Activated B cell treated with CpG ODN at 0.5 μM for 24 hours (primary cell): ENCODE measurements at places on chromosomes 1 and 21. TPM values are rescaled to one million over a fixed set of nuclear protein-coding genes. Genes with fewer than 3 reads are reported as not detected.

Gene SPRR2F
- total RNA-seq: not detected in 2 replicates

GRCh38 chr1:224745924-224746323 lies 129.8 kb downstream of the CNIH3 start:
- no peak overlapping the region for H3K27ac ChIP-seq
- H3K27me3 ChIP-seq: no peaks in the 10 kb centered on the region
- DNase-seq: no peak
- no peaks in the 10 kb centered on the region for H3K36me3 ChIP-seq
- H3K4me1 ChIP-seq: no peaks in the 10 kb centered on the region

- peaks cover 21% of the 10 kb centered on the region for H3K4me1 ChIP-seq
- no peak overlapping the region for H3K4me3 ChIP-seq
- H3K27ac ChIP-seq: no peak overlapping the region
- H3K36me3 ChIP-seq: no peaks in the 10 kb centered on the region
- no peak for DNase-seq
Measured at GRCh38 chr1:229094476-229095311, 176.2 kb upstream of the RAB4A start.

GRCh38 chr1:147635342-147635741 lies 35.0 kb downstream of the ACP6 start:
- no peak overlapping the region for H3K4me3 ChIP-seq
- no peaks in the 10 kb centered on the region for H3K36me3 ChIP-seq
- H3K27ac ChIP-seq: no peak overlapping the region

DNA sequence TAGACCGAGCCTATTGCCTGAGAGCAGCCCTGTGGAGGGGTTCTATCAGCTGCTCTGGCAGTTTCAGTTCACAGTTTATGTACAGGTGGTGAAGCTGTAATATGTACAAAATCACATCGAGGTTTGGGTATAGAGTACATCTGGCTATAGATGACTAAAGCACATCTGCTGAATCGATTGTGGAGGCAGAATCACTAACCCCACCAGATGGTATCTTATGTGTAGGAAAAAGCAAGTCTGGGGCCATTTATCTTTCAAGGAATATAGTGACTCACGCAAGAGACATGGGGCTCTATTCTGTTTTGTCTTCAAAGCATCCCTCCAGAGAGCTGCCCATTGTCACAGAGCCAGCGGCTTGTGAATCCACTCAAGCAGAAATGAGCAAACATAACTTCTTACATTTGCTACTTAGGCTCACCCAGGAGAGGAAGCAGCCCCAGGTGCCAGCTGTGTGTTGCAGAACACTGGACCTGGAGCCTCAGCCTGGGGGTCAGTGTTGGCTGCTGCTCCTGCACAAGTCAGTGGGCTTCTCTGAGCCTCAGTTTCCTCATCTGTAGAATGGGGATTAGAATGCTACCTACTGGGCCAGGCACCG lies 21.3 kb downstream of the MIIP start:
- DNase-seq: no peak
- no peaks in the 10 kb centered on the region for H3K27me3 ChIP-seq
- H3K36me3 ChIP-seq: no peaks in the 10 kb centered on the region
- H3K4me3 ChIP-seq: peak overlapping the region; percentile 73
- peaks cover 48% of the 10 kb centered on the region for H3K4me1 ChIP-seq

DNA sequence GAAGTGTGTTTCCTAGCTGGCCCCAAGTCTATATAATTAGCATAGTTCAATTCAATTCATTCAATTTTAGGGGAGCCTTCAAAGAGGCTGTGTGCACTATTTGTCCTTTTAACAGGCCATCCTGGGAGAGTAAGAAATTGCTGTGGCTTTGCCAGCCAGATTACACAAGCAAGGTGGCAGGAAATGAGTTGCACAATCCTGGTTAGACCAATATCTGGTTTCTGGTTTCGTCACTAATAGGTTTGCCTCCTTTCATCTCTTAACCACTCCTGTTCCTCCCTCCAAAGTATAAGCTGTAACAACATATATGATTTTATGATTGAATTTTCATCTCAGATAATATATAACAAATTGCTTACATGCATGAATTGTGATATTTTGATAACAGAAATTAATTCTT lies 84.1 kb upstream of the NEGR1 start:
- no peak overlapping the region for H3K27ac ChIP-seq
- no peak for DNase-seq
- no peaks in the 10 kb centered on the region for H3K27me3 ChIP-seq
- no peak overlapping the region for H3K4me3 ChIP-seq
- no peaks in the 10 kb centered on the region for H3K4me1 ChIP-seq
- no peaks in the 10 kb centered on the region for H3K36me3 ChIP-seq

DNA sequence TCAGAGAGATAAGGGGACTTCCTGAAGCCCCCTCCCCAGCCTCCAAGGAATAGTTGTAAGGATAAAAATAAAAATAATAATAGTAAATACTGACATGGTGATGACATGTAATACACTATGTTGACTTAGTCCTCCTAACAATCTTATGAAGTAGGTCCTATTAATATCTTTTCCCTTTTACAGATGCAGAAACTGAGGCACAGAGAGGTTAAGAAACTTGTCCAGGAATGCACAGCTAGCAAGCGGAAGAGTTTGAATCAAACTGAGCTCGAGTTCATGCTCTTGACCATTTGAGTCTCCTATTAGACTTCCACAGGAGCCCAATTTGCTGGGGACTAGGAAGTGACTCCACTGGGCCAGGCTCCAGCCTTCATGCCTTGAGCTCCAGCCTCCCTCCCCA lies 194.8 kb downstream of the GRIK3 start:
- H3K4me3 ChIP-seq: no peak overlapping the region
- no peak for DNase-seq
- no peaks in the 10 kb centered on the region for H3K36me3 ChIP-seq

Gene ZMYM4
- total RNA-seq: 42.4 and 46.4 TPM in 2 replicates

GRCh38 chr1:27391511-27392095 lies 819 bp upstream of the GPR3 start:
- DNase-seq: no peak
- peaks cover 18% of the 10 kb centered on the region for H3K4me1 ChIP-seq
- peak overlapping the region; percentile 82 for H3K4me3 ChIP-seq

Gene CFAP45
- total RNA-seq: 1.2 and 1.8 TPM in 2 replicates

Gene SPATA46
- not detected in 2 replicates for total RNA-seq

- H3K27me3 ChIP-seq: peaks cover 3% of the 10 kb centered on the region
- H3K27ac ChIP-seq: no peak overlapping the region
- no peak overlapping the region for H3K4me3 ChIP-seq
- no peak for DNase-seq
- H3K36me3 ChIP-seq: no peaks in the 10 kb centered on the region
Measured at GRCh38 chr1:61426885-61427284, 298.1 kb downstream of the TM2D1 start.

Gene ITPKB
- total RNA-seq: 88.5 and 97.3 TPM in 2 replicates

DNA sequence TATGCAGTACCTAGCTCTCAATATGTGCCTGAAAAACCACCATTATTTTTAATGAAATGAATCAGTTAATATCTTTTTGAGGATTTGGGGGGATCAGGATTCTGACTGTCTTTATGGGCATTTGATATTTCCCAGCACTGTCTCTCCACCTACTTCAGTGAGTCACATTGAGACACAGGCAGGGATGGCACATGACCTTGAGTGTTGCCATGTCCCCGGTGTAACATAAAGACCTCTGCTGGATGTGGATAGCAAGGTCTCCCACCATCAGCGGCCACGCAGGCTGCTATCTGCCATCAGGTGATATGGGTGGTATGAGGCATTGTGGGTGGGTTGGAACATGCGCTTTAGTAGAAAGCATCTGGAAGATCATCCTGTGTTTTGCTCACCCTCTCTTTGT lies 103.2 kb downstream of the RGL1 start:
- no peak overlapping the region for H3K4me3 ChIP-seq
- no peaks in the 10 kb centered on the region for H3K27me3 ChIP-seq
- H3K27ac ChIP-seq: no peak overlapping the region
- H3K36me3 ChIP-seq: no peaks in the 10 kb centered on the region

- H3K4me1 ChIP-seq: peaks cover 4% of the 10 kb centered on the region
- H3K4me3 ChIP-seq: no peak overlapping the region
- H3K27me3 ChIP-seq: peaks cover 13% of the 10 kb centered on the region
- no peak for DNase-seq
Measured at GRCh38 chr1:169900571-169900970, 6.9 kb upstream of the SCYL3 start.

DNA sequence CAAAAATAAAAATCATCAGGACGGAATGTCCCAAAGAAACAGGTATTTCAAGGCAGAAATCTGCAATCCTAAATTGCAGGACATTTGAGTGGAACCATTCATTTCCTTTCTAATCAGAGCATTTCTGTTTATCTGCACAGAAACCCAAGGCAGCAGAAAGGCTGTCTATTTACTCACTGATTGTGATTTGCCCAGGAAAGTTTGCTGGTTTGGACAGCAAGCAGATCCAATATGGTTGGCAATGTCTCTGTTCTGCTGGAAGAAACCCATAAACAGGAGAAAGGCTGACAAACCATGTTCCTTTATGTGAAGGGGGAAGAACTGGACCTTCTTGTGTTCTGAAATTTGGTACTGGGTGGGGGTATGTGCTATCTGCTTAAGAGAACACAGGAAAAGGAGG lies 120.1 kb downstream of the CLIC6 start:
- no peak overlapping the region for H3K27ac ChIP-seq
- DNase-seq: no peak
- no peaks in the 10 kb centered on the region for H3K27me3 ChIP-seq
- H3K4me1 ChIP-seq: no peaks in the 10 kb centered on the region
- H3K4me3 ChIP-seq: no peak overlapping the region

Gene SH2D2A
- 1.7 and 2.3 TPM in 2 replicates for total RNA-seq

GRCh38 chr1:228416217-228416933 lies at the start of gene TRIM17:
TSS of gene TRIM17 (minus strand) at chr1:228416861. CDS start at chr1:228415072, 1,789 bp downstream.
- no peak within 1 kb of the TSS for H3K27ac ChIP-seq
- H3K4me3 ChIP-seq: no peak within 1 kb of the TSS
- no peaks in the 10 kb centered on the region for H3K36me3 ChIP-seq
- peaks cover 20% of the 10 kb centered on the region for H3K4me1 ChIP-seq
- H3K27me3 ChIP-seq: peaks cover 38% of the 10 kb centered on the region
- no peak for DNase-seq

Gene FLVCR1
- 12.7 and 16.4 TPM in 2 replicates for total RNA-seq

GRCh38 chr1:94255476-94255875 lies 18.1 kb upstream of the ARHGAP29 start:
- DNase-seq: no peak
- no peaks in the 10 kb centered on the region for H3K36me3 ChIP-seq
- H3K4me1 ChIP-seq: peaks cover under 1% of the 10 kb centered on the region
- no peak overlapping the region for H3K27ac ChIP-seq
- peaks cover 17% of the 10 kb centered on the region for H3K27me3 ChIP-seq
- no peak overlapping the region for H3K4me3 ChIP-seq

Gene SYTL1
- 76.0 and 81.9 TPM in 2 replicates for total RNA-seq

GRCh38 chr1:181135815-181136737 lies 47.6 kb downstream of the IER5 start:
- peaks cover 94% of the 10 kb centered on the region for H3K4me1 ChIP-seq
- H3K27ac ChIP-seq: peak overlapping the region; percentile 99
- peak overlapping the region; percentile 84 for H3K4me3 ChIP-seq

Gene TRIM58
- total RNA-seq: 0.39 and 0.49 TPM in 2 replicates

Gene MMEL1
- total RNA-seq: not detected in 2 replicates

DNA sequence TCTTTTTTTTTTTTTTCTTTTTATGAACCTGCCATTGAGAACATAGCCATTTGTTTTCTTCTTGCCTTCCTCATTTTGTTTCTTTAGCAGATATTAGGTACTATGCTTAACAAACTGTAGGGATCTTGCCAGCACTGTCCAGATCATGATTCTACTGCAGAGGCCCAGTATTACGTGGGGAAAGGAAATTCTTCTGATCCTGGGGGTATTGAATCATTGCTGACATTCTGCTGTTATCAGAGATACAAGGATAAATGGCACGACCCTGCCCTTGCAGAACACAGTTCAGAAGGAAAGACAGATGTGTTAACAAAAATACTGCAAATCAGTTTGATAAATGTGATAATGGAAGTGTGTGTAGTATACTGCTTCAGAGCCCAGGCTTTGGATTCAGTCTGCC lies 56.2 kb downstream of the BTBD8 start:
- no peaks in the 10 kb centered on the region for H3K4me1 ChIP-seq
- H3K27me3 ChIP-seq: no peaks in the 10 kb centered on the region
- no peak overlapping the region for H3K4me3 ChIP-seq

DNA sequence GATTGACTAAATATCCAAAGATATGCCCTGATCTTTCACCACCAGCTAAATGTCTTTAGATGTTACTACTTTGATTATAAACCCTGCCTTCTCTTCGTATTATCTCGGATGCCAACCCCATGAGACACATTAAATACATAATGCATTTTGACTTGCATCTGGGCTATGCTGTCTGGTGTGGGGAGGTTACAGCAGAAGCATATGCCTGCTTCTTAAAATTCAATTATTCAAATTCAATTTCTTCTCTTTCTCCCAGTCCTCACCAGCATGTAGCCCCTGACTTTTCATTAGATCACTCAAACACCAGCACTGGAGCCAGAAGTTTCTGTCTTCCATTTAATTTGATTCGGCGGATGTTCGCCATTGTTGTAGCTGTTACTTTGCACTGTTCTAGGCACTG lies 360.7 kb upstream of the CAMK1G start:
- no peak overlapping the region for H3K27ac ChIP-seq
- no peak overlapping the region for H3K4me3 ChIP-seq
- no peaks in the 10 kb centered on the region for H3K4me1 ChIP-seq
- DNase-seq: no peak
- H3K36me3 ChIP-seq: no peaks in the 10 kb centered on the region

DNA sequence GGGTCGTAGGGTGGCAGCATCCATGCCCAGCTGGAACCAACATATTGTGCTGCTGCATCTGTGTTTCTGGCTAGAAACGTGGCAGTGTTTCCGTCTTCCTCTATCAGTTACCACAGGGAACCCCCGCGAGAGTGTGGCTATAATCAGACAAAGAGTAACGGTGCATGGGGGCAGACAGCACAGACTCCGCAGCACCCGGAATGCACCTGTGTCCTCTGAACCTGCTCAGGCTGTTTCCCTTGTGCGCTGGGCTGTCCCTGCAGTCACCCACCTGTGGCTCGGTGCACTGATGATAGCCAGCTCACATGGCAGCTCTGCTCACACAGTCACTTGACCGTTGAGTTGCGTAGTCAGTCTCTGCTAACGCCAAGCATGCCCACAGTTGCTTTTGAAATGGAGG lies 11.4 kb upstream of the PCBP3 start:
- DNase-seq: no peak
- H3K27me3 ChIP-seq: peaks cover 8% of the 10 kb centered on the region
- H3K27ac ChIP-seq: no peak overlapping the region

Gene NBPF4
- total RNA-seq: not detected in 2 replicates

- H3K36me3 ChIP-seq: no peaks in the 10 kb centered on the region
- peaks cover 4% of the 10 kb centered on the region for H3K27me3 ChIP-seq
- H3K4me1 ChIP-seq: no peaks in the 10 kb centered on the region
- no peak overlapping the region for H3K27ac ChIP-seq
- no peak overlapping the region for H3K4me3 ChIP-seq
Measured at GRCh38 chr1:33957854-33958253, 94.0 kb downstream of the HMGB4 start.

- no peaks in the 10 kb centered on the region for H3K4me1 ChIP-seq
- no peaks in the 10 kb centered on the region for H3K36me3 ChIP-seq
- no peak overlapping the region for H3K4me3 ChIP-seq
Measured at GRCh38 chr1:112872551-112872962, 83.4 kb downstream of the SLC16A1 start.
